ENCODE measurements at places on chromosomes 7 and 10.

GRCh38 chr7:141455723-141456122 is 95.5 kb upstream of the AGK start:
- no peak for DNase-seq

- no peak for DNase-seq
These were observed 97.2 kb downstream of the PRKCQ start for GRCh38 chr10:6482737-6483357.

GRCh38 chr7:89837515-89837914 is 316.8 kb upstream of the STEAP1 start:
- DNase-seq: no peak

GRCh38 chr10:98638920-98639319 is 192.2 kb upstream of the HPS1 start:
- no peak for DNase-seq

DNA sequence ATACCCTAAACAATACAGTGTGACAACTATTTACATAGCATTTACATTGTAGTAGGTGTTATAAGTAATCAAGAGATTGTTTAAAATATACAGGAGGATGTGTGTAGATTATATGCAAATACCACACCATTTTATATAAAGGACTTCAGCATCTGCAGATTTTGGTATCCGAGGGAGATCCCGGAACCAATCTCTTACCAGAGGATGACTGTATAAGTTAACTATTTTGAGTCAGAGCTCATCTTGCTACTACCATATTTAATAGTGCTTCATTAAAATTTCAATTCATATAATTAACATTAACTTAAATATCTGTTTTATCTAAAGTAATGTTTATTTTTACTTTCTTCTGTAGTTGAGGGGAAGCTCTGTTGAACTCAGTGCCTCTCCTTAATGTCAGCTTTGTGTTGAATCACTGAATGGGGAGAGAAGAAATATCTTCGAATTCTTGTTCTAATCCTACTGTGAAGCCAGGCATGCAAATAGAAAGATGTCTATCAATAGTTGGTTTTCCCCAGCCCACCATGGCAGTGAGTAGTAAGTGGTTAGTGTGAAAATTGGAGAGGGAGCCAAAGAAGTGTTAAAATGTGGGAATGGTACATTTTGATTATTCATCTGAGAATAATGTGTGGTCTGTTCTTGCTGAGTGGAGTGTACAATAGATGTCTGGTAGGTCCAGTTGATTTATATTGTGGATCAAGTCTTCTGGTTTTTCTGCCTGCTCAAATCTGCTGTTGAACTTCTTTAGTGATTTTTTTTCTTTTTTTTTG is 90.1 kb upstream of the CYP26C1 start:
- DNase-seq: no peak

DNA sequence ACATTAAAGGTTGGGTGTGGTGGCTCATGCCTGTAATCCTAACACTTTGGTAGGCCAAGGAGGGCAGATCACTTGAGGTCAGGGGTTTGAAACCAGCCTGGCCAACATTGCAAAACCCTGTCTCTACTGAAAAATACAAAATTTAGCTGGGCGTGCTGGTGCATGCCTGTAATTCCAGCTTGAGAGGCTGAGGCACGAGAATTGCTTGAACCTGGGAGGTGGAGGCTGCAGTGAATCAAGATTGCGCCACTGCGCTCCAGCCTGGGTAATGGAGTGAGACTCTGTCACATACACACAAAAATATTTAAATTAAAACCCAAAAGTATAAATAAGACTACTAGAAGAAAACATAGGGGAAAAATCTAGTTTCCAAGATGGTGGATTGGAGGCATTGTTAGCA is 41.9 kb upstream of the CDK13 start:
- DNase-seq: no peak

DNA sequence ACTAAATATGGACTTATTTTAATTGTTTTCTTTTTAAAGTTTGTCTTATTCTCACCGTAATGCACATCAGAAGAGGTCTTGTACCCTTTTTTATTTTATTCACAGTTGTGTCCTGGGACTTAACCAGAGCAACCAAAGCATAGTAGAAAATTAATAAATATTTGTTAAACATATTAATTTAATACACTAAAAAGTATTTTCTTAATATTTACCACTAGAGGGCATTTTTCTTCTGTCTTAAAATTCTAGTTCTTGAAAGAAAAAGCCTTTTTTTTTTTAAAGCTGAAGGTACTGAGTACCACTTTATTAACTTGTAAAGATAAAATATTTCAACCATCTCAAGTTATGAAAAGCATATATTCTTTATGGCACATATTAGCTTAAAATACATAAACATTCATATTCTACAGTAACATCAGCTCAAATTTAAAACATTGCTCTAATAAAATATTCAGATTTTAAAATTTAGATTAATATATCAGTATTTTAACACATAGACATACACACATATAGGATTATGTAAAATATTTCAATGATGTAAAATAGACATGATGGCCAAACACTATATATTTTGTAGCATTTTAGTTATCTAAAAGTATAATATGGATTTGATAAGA is 260.4 kb downstream of the SEMA3A start:
- DNase-seq: no peak

DNA sequence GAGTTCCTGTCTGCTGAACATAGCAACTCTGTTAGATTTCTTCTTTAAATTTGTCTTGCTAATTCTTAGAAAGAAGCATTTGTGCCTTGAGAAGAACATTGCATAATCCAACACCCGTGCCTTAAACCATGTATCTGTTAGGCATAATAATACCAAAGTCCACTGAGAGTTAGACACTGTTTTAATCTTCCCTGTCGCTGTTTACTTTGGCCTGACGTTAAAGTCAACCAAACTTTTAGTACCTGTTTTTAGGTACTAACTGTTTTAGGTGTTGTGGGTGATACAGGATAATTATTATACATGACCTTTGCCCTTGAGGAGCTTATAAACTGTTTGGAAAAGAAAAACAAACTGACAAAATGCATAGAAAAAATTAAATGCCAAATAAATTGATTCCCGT is 43.6 kb downstream of the KLHDC10 start:
- DNase-seq: no peak

DNA sequence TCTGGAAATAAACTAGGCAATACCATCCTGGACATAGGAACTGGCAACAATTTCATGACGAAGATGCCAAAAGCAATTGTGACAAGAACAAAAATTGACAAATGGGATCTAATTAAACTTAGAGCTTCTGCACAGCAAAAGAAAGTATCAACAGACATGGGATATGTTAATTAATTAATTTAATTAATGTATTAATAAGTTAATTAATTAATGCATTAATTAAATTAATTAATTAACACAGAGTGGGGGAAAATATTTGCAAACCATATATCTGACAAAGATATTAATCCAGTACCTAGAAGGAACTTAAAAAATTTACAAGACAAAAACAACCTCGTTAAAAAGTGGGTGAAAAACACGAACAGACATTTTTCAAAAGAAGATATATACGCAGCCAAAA is 83.6 kb downstream of the GCC1 start:
- DNase-seq: no peak

GRCh38 chr7:22287412-22287811 is 69.5 kb downstream of the RAPGEF5 start:
- DNase-seq: no peak

GRCh38 chr10:103845972-103846371 is 9.4 kb downstream of the SH3PXD2A start:
- DNase-seq: no peak

DNA sequence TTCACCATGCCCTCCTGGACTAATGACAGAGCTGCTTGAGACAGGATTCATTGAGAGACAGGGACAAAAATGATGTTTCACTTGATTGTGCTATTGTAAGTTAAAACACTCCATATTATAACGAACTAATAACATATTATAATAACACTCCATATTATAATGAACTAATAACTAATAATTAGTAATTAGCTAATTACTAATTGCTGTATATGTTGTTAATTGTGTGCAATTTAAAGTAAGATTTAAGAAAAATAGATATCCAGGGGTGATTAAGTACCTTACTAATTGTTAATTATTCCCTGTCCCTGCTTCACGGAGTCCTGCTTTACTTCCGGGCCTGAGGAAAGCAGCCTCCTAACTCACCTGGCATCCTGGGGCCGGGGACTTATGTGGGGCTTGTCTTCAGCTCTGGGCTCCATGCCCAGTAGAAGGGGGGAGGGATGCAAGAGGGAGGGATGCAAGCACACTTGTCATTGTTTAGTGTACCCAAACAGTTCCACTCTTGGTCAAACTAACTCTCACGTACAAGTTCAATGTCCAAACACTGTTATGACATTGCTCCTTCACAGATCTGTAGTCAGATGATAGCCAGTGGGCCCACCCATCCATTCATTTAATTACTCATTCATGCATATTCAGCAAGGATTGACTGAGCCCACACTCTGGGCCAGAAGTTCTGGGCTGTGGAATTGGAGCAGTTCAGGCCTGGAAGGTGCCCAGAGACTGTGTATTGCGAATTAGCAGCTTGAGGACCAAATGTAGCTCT is 53.8 kb downstream of the COL13A1 start:
- no peak for DNase-seq

DNA sequence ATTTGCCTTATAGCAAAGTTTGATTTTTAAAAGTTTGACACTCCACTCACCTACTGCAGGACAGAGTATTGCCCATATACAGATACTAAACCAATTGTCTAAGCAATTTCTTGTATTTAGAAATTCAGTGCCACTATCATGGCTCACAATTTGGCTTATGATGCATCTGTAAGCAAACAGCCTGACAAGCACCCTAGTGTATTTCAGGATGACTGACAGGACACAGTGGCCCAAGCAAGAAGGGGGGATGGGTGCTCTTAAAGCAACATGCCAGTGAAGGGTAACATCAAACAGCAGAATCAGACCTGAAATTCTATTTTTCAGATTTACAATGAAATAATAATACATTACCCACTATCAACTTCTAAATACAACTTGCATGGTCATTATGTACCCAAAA is 30.5 kb downstream of the CTNNA3 start:
- DNase-seq: no peak

- no peak for DNase-seq
These were observed 150.7 kb upstream of the KLF14 start for GRCh38 chr7:130884437-130885417.

GRCh38 chr7:80937336-80937735 is 18.5 kb upstream of the SEMA3C start:
- DNase-seq: no peak

- no peak for DNase-seq
These were observed 181.6 kb upstream of the MGMT start for GRCh38 chr10:129285459-129285858.

GRCh38 chr10:78295242-78295641 is 261.6 kb downstream of the RPS24 start:
- no peak for DNase-seq

DNA sequence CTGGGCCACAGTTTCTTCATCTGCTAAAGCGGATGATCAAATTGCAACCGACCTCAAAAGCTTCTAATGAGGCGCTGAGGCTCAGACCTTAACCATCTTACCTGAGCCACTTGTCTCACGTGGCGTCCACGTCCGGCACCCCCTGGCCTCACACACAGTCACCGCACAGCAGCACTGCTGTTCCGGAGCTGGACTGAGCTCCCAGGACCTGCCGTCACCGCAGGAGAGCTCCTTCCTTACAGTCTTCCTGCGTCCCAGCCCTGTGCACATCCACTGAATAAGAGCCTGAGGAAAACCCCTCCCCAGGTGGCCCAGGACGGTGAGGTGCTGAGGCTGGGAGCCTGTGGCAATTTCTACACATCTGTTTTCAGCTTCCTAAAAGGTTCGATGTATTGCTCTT is 35.7 kb downstream of the TNS3 start:
- DNase-seq: no peak

DNA sequence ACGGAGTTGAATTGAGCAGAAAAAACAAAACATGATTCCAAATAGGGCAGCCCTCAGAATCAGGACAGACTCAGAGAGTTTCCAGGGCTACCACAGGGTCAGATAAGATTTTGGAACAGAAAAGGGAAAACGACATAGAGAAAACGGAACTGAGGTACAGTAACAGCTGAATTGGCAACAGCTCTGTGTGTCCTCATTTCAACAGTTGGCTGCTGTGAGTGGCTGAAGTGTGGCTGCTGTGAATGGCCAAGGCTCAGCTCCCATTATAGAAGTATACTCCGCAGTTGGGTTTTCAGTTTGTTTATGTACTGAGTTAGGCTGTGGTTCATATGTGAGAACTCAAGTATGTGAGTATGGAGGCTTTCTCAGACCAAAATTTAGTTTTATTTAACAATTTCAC is 32.0 kb downstream of the ANTXRL start:
- no peak for DNase-seq

GRCh38 chr10:11335167-11335652 is 276.2 kb downstream of the USP6NL start:
- DNase-seq: no peak

GRCh38 chr7:117790731-117791130 is 82.5 kb downstream of the CTTNBP2 start:
- no peak for DNase-seq

DNA sequence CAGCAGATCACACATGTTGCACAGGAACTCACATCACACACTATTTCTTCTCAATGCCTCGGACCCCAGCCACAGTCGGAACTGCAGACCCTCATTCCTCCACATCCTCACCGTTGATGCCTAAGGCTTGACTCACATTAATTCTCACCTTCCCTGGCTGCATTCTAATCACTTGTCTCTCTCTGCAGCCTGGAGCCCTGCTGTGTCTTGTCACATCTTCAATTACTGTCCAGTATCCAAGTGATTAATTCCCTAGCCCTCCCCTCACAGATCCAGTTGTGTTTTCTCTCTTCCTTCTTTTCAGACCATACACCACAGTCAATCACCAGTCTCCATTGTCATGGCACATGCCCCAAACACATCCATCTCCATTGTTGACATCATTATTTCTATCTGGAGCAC is 592.4 kb upstream of the IGFBP3 start:
- DNase-seq: no peak

GRCh38 chr7:12456506-12456905 is 52.8 kb upstream of the VWDE start:
- DNase-seq: no peak

DNA sequence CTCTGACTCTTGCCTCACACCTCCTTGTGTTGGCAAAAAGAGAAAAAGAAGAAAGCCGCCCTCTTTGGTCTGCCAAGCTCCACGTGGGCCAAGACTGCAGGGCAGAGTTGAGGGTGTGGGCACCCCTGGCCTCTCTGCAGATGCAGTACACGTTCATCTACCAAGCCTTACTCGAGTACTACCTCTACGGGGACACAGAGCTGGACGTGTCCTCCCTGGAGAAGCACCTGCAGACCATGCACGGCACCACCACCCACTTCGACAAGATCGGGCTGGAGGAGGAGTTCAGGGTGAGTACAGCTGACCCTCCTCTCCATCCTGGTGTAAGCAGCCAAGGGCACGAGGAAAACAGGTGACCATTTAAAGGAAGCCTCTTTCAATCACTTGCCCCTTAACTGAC is 56.1 kb downstream of the MKI67 start:
- DNase-seq: no peak

Data from CD8-positive, alpha-beta memory T cell (primary cell).